ENCODE measurements at places on chromosomes 1 and 21. TPM values are rescaled to one million over a fixed set of nuclear protein-coding genes. Genes with fewer than 3 reads are reported as not detected.

Gene CD48
- total RNA-seq, result not detected

Gene LCE3D
- not detected for total RNA-seq

Gene B3GALT2
- 4.7 TPM for total RNA-seq

Gene PRELP
- total RNA-seq, result under 0.01 TPM

Gene PADI2
- 0.13 TPM for total RNA-seq

DNA sequence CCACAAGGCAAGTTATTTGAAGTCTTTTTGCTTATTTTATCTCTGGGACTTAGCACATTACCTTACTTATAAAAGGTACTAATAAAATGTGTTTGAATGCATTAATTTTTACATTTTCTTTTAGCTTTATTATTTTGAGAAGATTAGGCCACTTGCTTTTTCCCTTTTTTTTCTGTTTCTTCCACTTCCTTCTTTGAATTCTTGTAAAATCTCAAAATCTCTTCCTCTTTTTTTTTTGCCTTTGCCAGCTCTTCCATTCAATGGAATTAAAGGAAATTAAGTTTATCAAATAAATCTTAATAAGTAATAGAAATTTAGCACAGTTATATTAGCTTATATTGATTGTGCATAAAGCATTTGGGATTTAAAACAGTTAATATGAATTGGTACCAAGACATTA lies 260.9 kb downstream of the SRGAP2C start:
- no peak for DNase-seq

DNA sequence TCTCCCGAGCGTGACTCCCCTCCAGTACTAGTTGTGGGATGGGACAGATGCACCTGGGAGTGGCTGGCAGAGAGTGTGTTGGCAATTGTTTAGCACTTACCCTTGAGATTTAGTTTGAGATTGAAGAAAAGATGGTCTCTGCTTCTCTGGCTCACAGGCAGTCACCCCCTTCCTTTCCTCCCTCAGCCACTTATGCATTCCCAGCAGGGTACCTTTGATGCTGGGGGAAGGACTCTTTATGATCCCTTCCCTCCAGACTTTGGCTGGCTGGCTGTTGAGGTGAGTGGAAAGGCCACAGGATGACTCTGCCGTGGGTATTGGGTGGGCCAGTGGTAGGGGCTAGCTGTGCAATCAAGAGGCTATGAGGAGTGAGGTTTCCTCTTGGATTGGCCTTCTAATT lies 236.8 kb downstream of the CAMTA1 start:
- DNase-seq, result no peak

DNA sequence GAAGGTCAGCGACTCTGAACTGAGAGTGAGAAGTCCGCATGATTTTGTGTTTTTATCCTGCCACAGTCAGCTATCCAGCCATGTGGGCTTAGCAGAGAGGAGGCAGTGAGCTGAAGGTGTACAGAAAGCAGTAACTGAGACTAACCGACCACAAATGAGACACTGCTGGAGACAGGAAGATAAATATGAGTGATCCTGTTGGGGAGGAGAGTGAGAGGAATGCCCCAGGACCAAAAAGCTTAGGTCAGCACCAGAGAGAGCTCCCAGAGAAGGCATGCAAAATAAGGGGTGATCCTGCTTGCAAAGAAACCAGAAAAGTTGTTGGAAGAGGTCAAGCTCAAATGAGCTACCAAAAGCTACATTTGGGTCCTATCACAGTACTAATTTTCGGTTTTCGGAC lies 63.7 kb downstream of the HLCS start:
- DNase-seq, result peak; percentile 28
